Posterior cingulate gyrus (tissue), 11 donors: ENCODE measurements at places on chromosomes 6 and 20.

GRCh38 chr20:20297181-20297580, 70.7 kb upstream of the INSM1 start:
- no peak for DNase-seq

DNA sequence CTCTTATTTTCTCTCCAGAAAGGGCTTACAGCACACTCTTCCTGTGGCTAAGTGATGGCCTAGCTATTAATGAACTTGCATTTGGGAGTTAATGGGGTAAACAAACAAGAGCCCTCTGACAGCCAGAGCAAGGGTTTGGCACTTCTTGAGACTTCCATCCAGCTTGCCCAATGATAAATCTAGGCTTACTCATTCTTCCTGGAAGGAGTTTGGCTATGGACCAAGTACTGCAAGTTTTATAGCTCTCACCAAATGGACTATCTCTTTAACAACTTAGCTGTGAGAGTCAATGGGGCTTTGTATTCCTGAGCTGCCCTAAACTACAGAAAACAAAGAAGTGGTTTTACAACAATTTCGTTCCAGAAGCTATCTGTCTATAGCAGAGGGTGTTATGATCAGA, 16.7 kb upstream of the PI3 start:
- no peak for DNase-seq

GRCh38 chr6:137685798-137686375, 181.2 kb upstream of the TNFAIP3 start:
- no peak for DNase-seq

DNA sequence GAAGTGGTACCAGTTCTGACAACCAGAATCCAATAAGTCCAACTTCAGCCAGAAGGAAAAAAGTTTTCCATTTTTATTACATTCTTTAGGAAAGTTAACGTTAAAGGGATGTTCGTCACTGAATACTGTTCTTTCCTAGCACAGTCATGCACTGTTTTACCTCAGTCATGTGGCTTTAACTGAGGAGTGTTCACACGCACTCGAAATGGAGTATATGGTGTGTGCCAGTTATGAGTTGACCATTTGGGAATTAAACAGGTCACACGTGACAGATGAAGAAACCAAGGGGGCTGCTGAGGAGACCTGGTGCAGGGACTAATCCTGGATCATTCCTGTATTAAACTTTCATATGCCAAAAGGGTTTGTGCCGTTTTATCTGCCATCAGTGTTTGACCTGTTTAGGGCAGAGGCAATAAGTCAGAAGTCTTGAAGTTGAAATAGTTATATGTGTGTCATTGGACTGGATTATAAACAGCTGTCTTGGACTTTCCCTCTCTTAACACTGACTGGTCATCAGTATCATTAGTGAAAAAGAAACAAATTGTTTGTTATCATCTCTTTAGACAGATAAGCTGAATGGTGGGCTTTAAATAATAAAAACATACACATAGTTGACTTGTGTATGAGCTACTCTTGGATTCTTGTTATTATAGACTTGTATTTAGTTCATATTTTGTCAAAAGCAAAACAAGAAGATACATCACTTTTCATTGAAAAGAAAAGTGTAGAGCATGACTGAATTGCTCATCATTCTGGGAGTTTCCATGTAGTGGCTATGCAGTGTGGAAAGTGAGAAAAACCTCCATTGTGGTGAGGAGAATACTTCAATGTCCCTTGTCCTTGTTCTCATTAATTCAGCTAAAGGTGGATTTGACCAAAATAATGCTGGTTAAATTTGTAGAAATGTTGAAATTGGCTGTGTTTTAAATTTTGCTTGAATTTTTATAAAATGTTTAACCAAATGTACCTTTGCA, 123.5 kb upstream of the SAMD5 start:
- no peak for DNase-seq

GRCh38 chr20:61835301-61835700, 230.4 kb downstream of the TAF4 start:
- no peak for DNase-seq

GRCh38 chr20:9129756-9130155, 60.9 kb downstream of the PLCB4 start:
- no peak for DNase-seq

GRCh38 chr6:1604158-1605003, 5.3 kb upstream of the FOXC1 start:
- peak; percentile 73 for DNase-seq

- DNase-seq = no peak
Measured at GRCh38 chr6:43772681-43773049, 2.7 kb downstream of the VEGFA start.

DNA sequence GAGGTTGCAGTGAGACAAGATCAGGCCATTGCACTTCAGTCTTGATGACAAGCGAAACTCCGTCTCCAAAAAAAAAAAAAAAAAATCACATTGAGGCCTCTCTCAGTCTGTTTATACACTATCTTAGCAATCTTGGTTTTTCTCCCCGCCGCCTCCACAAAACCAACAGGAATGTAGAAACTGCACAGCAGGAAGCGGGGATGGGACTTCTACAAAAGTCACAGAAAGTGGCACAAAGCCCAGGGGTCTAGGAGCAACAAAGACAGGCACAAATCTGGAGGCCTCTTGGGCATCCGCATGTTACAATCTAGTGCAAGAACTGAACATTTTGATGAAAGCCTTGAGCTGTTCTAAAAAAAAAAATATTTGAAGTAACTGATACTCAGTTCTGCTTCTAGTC, 48.6 kb downstream of the KDM1B start:
- no peak for DNase-seq

- DNase-seq = peak; percentile 67
Measured at GRCh38 chr6:53484476-53485280, 60.2 kb downstream of the GCLC start.
